ENCODE measurements at places on chromosomes 1 and 21. TPM values are rescaled to one million over a fixed set of nuclear protein-coding genes. Genes with fewer than 3 reads are reported as not detected.
A peak's percentile ranks its signal among the peaks of the same experiment; 100 is the strongest.

Gene KMO
- 0.61 TPM for polyA plus RNA-seq

Gene CHRNB2
- polyA plus RNA-seq: 0.44 TPM

Gene LPAR3
- polyA plus RNA-seq: 2.7 TPM

Gene MARK1
- 8.3 TPM for polyA plus RNA-seq

Gene GPR25
- polyA plus RNA-seq: not detected

Gene SLAMF1
- 0.23 TPM for polyA plus RNA-seq

Gene BARHL2
- not detected for polyA plus RNA-seq

Gene PLCH2
- 2.7 TPM for polyA plus RNA-seq

Gene LCE6A
- polyA plus RNA-seq: not detected

Gene SLAMF8
- polyA plus RNA-seq: 0.58 TPM

Gene IFNAR2
- polyA plus RNA-seq: 22.0 TPM

Gene FH
- 51.9 TPM for polyA plus RNA-seq

Gene BMP8B
- polyA plus RNA-seq: 1.0 TPM

Gene AMY1C
- 3.3 TPM for polyA plus RNA-seq

DNA sequence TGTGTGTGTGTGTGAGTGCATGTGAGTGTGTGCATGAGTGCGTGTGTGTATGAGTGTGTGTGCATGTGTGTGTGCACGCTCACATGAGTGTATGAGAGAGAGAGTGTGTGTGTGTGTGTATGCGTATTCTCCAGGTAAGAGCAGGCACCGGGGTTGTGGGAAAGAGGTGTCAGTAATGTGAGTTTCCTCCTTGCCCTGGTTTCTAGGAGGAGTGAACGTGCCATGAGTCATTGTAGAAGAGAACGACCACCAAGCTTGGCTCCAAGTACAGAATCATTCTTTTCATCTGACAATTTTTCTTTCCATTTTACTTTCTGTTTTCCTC, 79.1 kb downstream of the POFUT2 start:
- DNase-seq: no peak

DNA sequence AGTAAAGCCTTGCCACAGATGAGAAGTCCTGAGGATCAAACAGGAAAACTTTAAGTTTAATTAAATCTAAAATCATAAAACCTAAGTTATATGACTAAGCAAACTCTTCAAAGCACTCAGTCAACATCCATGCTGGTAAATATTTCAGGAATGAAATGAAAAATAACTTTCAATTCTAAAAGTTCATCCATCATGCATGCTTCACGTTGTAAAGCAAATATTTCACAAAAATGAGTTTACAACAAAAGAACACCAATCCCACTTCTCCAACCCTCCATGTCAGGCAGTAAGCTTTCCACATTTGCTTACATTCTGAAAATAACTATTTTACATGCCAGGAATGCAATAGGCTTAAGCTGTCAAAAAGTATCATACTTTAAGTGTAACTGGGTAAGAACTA, 16.8 kb downstream of the APP start:
- DNase-seq: no peak

DNA sequence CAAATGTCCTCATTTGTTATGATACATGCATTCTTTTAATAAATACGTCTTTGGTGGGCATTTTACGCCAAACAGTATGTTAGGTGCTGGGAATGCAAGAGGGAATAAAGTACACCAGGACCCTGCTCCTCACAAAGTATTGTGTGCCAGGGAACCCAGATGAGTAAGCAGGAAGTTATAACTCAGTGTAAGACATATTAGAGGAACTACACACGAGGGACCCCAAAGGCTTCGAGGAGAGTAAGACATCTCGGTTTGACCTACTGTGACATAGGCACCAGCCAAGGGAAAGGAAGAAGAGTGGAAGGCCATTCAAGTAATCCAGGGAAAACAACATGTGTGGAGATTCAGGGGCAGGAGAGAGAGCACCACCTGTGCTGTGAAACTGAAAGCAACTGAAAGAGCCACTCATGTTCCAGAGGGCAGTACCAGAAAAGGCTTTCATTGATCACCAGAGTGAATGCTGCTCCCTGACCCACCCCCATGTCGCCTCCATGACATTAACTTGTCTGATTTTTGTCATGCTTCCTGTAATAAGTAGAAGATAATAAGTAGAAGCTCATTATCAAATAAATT, 542.5 kb upstream of the PKN2 start:
- DNase-seq: no peak

GRCh38 chr1:210344706-210345105, 16.0 kb downstream of the HHAT start:
- no peak for DNase-seq

GRCh38 chr1:233512538-233512937, 101.4 kb upstream of the KCNK1 start:
- no peak for DNase-seq

GRCh38 chr1:194908643-194909042, 1699.6 kb downstream of the KCNT2 start:
- DNase-seq: no peak

DNA sequence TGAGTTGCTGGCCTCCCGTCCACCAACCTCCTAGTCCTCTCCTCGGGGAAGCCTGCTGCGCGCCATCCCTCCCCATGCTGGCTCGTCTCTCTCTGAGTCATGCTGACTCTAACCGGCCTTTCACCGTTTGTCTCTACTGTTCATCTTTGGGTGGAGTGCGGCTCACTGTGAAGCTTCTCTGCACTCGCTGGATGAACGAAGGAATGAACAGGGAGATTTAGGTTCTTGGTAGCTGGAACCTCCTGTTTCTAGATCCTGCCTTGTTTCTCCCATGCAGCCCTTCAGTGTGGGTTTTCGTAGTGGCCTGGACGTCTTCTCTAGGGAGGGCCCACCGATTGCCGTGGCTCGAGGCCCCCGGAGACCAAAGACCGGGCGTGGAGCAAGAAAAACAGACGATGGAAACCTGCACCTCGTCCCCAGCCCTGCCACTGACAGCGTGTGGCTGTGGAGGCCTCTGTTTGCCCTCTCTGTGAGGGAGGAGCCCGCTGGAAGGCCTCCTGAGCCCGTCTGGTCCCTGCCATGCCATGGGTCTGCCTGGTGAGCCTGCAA, 227.6 kb upstream of the C1orf174 start:
- no peak for DNase-seq

DNA sequence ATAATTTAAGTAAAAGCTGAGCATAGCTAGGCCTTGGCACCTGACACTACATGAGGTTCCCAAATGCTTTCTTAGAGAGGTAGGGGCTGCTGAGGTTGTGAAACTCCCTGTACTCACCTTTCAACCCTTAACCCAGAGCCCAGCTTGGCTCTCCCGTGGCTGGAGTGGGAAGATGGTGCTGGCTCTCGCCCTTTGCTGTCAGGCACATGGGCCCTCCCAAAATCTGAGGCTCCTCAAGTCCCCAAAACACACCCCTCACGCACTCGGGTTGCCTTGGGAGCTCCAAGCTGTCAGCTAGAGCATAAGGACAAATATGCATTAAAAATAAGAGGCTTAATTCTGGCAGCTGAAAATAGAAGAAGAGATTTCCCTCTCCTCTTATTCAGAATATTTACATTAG, 46.7 kb upstream of the PLPPR4 start:
- no peak for DNase-seq

GRCh38 chr1:92274939-92275338, 23.8 kb downstream of the GLMN start:
- no peak for DNase-seq

DNA sequence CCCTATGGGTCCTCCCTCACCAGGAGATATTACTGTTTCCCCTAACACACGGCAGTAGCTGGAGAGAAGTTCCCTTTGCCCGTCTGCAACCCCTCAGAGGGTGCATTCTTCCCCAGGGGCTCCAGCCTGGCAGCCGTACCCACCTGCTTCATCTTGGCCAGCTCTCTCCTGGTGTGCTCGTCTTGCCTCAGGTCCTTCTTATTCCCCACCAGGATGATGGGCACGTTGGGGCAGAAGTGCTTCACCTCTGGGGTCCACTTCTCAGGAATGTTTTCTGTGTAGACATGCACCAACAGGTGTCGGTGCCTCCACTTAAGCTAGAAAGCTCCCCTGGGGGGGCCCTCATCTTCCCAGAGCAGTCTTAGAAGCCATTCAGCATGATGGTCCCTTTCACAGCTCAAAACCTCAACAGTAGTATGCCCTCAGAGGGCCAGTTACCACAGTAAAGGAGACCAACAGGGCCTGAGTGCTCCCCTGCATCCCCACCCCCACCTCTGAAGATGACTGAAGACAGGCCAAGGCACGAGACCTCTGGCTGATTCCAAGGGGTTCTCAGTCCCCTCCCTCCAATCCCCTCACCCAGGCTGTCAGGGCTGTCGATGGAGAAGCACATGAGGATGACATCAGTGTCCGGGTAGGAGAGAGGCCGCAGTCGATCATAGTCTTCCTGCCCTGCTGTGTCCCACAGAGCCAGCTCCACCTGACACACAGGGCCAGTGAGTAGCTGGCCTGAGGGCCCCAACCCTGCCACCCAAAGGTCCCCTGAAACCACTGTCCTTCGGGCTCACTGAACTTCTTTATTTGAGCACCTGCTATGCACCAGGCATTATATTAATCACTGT, 4.3 kb downstream of the RHOC start:
- no peak for DNase-seq

DNA sequence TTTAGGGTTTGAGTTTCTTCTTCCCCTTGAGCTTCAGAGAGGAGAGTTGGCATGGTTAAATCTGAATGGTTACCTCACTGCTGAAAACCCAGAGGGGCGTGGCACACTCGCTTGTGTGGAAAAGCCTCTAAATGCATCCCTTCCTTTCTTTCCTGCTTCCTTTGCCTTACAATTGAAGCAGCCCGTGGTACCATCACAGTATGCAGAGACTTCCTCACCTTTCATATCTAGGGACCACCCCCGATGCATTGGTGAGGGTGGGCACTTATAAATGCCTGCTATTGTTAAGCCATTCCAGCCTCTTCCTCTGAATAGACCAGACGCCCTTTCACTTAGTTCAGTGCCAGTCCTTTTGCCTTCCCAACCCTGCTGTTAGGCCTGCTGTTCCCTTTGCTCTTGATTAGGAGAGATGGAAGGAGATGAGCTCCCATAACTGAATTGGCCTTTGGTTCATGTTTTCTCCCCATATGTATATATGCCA, 21.9 kb upstream of the LAX1 start:
- DNase-seq: no peak

GRCh38 chr1:111062624-111063023, 77.3 kb downstream of the DRAM2 start:
- DNase-seq: no peak

- DNase-seq: no peak
Measured at GRCh38 chr1:57520743-57521515, 97.1 kb upstream of the DAB1 start.

DNA sequence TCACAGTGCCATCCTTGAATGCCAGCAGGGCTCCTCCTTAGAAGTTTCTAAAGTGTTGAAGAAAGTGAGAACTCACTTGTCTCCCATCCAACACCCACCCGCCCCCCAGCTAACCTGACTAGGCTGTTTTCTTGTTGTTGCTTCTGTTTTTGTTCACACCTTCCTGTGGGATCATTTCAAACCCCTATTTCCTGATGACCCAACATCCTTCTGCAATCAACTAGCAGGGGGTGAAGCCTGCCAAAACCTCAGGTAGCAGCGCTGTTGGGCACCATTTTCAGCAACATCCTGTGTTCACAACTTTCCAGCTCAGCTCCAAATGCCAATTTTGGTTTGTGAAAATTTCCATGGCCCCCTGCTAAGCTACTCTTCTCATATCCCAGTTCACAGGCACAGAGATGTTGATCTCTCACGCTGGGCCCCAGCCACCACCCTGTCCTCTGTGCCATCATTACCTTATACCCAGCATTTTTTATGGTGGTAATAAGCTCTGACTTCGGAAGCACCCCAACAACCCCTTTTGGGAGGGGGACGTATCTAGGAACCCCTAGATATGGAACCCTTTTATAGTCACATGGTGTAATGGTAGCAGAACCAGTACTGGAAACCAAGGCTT, 41.4 kb downstream of the CDC7 start:
- DNase-seq: no peak

GRCh38 chr1:46675549-46676314, 4.1 kb downstream of the TEX38 start:
- DNase-seq: no peak

GRCh38 chr1:146039844-146040194, 18.3 kb upstream of the HJV start:
- DNase-seq: no peak

- DNase-seq: peak; percentile 91
Measured at GRCh38 chr1:36321119-36321951, 2.1 kb downstream of the EVA1B start.

DNA sequence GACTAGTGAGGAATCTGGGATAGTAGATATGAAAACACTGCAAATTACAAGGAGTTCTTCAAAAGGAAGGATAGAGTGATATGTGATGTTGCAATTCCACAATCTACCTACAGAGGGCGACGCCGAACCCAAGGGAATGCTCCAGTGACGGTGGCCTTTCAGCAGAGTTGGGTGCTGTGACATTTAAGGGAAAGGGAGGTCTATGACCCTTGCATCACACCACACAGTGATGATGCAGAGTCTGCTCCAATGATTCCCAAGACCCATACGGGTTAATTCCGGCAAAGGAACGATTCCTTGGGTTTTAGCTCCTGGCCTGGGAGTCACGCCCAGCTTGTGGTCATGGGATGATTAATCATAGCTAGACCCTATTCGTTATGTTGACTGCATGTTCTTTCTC, 123.0 kb upstream of the IGSF21 start:
- no peak for DNase-seq

- DNase-seq: no peak
Measured at GRCh38 chr1:218369688-218370511, 24.8 kb downstream of the TGFB2 start.

- no peak for DNase-seq
Measured at GRCh38 chr1:246582301-246583055, 16.2 kb downstream of the CNST start.

DNA sequence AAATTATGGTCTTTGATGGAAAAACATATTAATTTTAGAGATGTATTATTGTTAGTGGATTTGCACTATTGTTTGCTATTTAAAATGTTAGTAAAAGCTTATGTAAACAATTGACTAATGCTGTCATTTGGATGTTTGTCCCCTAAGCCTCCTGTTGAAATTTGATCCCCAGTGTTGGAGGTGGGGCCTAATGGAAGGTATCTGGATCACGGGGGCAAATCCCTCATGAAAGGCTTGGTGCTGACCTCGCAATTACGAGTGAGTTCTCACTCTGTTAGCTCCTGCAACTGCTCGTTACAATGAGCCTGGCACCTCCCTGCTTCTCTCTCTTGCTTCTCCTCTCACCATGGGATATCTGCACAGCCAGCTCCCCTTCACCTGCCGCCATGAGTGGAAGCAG, 14.3 kb downstream of the TMEM35B start:
- DNase-seq: no peak

DNA sequence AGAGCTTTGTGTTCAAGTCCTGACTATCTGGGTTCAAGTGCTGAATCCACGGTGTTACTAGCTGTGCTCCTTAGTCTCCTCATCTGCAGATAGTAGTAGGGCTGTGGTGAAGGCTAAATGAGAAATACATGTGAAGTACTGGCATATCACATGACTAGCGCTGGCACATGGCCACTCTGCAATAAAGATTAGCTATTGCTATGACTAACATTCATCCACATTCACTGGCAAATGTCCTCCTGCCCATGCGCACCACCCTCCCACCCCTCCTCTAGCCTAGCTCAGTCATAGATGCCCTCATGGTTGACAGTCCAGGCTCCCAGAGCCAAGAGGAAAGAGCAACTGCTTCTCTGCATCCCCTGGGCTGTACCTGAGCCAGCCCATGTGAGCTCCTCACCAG, 8.5 kb upstream of the COL8A2 start:
- no peak for DNase-seq

- no peak for DNase-seq
Measured at GRCh38 chr1:244155661-244156060, 104.6 kb downstream of the ZBTB18 start.

GRCh38 chr1:229509576-229509975, 1.4 kb upstream of the NUP133 start:
- DNase-seq: no peak

GRCh38 chr21:41170859-41171609, 3.1 kb downstream of the BACE2 start:
- peak; percentile 24 for DNase-seq

GRCh38 chr1:212328248-212328647, 43.0 kb downstream of the PPP2R5A start:
- no peak for DNase-seq

Data from right lung (tissue), 10 donors.